Glutamatergic neuron (in vitro differentiated cells): ENCODE measurements at places on chromosomes 7 and 10. TPM values are rescaled to one million over a fixed set of nuclear protein-coding genes. Genes with fewer than 3 reads are reported as not detected.

Gene AKR1C8
- total RNA-seq: not detected

Gene THNSL1
- 2.9 TPM for total RNA-seq

Gene CPA4
- total RNA-seq: not detected

Gene CYP3A4
- not detected for total RNA-seq

Gene BAMBI
- 5.8 TPM for total RNA-seq

Gene GLUD1
- 73.1 TPM for total RNA-seq

- no peaks in the 10 kb centered on the region for H3K4me1 ChIP-seq
- no peak for DNase-seq
- no peak overlapping the region for H3K27ac ChIP-seq
- H3K27me3 ChIP-seq: no peaks in the 10 kb centered on the region
Measured at GRCh38 chr7:66641526-66641871, 12.8 kb downstream of the KCTD7 start.

DNA sequence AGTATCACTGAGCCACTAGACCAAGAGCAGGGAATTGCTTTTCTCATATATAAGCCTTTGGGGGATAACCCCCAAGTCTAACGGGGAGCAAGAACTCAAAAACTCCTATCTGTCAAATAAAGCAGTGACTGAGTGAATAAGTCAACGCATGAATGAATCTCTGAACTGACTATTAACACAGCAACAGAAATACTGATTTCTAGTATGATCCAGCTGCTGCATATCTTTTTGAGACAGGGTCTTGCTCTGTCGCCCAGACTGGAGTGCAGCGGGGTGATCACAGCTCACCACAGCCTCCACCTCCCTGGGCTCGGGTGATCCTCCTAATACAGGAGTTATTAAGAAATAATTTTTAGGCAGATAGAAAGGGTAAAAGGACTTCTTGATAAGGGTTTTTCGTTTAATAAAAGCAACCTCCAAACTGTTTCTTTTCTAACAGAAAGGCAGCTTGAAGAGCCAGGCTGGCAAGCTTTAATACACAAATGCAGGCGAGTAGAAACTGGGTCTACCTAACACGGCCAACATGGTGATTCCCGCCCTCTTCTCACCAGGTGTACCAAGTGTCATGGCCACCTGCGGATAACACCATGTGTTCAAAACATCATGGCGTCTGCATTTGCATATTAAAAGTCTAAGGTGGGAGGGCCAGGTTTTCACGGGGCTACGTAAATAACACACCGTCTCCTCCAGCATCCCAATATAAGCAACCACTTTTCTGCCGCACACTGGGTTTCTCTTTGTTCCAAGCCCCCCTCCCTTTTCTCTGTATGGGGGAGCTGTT, 631.9 kb downstream of the PARD3 start:
- no peak overlapping the region for H3K4me3 ChIP-seq
- H3K27ac ChIP-seq: no peak overlapping the region
- H3K27me3 ChIP-seq: peaks cover 2% of the 10 kb centered on the region
- peaks cover 29% of the 10 kb centered on the region for H3K4me1 ChIP-seq
- no peaks in the 10 kb centered on the region for H3K36me3 ChIP-seq

DNA sequence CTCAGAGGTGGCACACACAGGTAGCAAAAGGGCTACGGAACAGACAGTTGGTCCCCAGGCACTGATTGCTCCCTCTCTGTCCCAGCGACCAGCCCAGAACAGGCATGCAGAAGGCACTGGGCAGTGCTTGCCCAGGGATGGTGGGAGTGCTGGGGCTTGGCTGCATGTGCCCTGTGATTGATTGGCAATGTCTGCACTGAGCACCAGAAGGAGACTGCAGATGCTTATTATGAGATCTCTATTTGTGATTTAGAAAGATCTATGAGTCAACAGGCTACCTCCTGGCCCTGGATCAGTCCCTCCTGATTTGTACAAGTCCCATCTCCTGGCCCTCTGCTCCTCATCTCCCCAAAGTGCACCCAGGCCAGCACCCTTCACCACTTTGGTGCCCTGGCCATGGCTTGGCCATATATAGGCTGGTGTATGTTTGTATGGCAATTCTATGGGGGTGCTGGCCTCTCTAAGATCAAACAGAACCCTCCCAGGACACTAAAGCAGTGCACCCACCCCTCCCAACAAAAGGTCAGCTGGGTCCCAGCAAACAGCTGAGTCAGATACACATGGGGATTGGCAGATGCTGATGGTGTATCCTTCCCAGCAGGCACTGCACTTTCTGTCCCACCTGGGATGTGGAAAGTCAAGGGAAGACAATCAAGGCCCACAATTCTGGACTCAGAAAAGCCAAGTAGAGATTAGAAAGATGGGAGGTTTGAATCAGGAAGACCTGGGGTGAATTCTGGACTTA, 30.9 kb downstream of the CAMK2B start:
- no peak overlapping the region for H3K27ac ChIP-seq
- peaks cover 3% of the 10 kb centered on the region for H3K27me3 ChIP-seq
- H3K4me1 ChIP-seq: peaks cover 34% of the 10 kb centered on the region
- H3K36me3 ChIP-seq: peaks cover 7% of the 10 kb centered on the region

DNA sequence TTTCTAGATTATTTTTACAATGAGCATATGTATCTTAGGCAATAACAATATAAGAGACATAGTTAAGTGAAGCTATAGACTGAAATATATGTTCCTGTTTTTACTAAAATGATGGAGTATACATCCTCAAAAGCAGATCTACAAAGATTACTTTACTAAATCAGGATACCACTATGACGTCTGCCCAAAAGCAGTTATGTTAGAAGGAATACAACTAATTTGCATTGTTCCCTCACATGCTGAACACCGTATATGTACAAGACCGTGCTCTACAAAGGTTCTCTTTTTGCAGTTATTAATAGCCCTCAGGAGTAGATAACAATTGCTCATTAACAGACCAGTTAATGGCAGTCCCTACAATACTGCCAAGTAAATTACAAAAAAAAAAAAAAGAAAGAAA, 137.5 kb downstream of the CD36 start:
- H3K27me3 ChIP-seq: no peaks in the 10 kb centered on the region
- DNase-seq: no peak
- H3K4me3 ChIP-seq: no peak overlapping the region
- H3K36me3 ChIP-seq: no peaks in the 10 kb centered on the region
- peaks cover 17% of the 10 kb centered on the region for H3K4me1 ChIP-seq

GRCh38 chr10:26621889-26622711, 75.4 kb upstream of the PDSS1 start:
- H3K27ac ChIP-seq: no peak overlapping the region
- no peaks in the 10 kb centered on the region for H3K36me3 ChIP-seq
- peak; percentile 63 for DNase-seq
- H3K4me3 ChIP-seq: peak overlapping the region; percentile 74
- H3K27me3 ChIP-seq: peaks cover 5% of the 10 kb centered on the region

GRCh38 chr10:121062115-121062514, 211.0 kb downstream of the WDR11 start:
- DNase-seq: no peak
- H3K4me3 ChIP-seq: no peak overlapping the region
- no peak overlapping the region for H3K27ac ChIP-seq
- H3K4me1 ChIP-seq: no peaks in the 10 kb centered on the region

DNA sequence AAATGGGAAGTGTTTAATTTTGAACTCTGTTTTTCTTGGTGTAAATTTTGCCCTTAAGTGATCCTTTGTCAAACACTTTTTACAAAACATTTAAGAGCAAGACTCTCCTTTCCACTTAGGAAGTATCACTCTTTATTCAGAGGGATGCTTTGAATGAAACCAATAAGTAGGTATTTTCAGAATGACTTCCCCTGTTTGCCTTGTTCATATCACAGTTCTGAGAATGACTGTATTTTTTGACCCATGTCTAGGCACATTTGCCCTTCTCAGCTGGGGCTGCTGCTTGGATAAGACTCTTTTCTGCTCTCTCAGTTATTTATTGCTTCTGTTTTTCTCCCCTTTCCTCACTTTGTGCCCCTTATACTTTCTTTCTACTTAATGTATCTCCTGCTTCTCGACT, 98.2 kb downstream of the CCNY start:
- no peak overlapping the region for H3K4me3 ChIP-seq
- peaks cover 39% of the 10 kb centered on the region for H3K4me1 ChIP-seq
- DNase-seq: no peak
- peaks cover 2% of the 10 kb centered on the region for H3K27me3 ChIP-seq

- H3K4me3 ChIP-seq: peak overlapping the region; percentile 75
- no peaks in the 10 kb centered on the region for H3K36me3 ChIP-seq
- H3K27ac ChIP-seq: no peak overlapping the region
- H3K4me1 ChIP-seq: peaks cover 10% of the 10 kb centered on the region
- no peak for DNase-seq
Measured at GRCh38 chr7:100017300-100017699, 1.9 kb downstream of the ZKSCAN1 start.

DNA sequence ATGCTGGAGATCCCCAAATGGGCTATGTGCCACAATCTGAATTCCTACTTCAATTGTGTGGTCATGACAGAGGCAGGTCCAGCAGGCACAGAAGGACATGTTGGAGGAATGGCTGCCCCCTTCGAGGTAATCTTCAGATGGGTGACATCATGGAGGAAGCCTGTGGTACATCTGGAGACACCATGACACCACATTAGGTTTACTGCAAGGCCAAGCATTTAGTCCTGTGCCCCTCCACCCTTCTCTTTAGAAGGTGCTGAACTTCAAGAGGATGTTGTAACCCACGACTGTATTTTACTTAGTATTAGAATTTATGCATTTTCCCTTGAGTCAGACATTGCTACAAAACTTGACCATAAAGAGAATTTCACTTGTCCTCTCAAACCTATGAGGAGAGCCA, 75.1 kb upstream of the DDC start:
- peaks cover 3% of the 10 kb centered on the region for H3K27me3 ChIP-seq
- peaks cover 11% of the 10 kb centered on the region for H3K36me3 ChIP-seq
- no peak overlapping the region for H3K4me3 ChIP-seq
- peaks cover 11% of the 10 kb centered on the region for H3K4me1 ChIP-seq

DNA sequence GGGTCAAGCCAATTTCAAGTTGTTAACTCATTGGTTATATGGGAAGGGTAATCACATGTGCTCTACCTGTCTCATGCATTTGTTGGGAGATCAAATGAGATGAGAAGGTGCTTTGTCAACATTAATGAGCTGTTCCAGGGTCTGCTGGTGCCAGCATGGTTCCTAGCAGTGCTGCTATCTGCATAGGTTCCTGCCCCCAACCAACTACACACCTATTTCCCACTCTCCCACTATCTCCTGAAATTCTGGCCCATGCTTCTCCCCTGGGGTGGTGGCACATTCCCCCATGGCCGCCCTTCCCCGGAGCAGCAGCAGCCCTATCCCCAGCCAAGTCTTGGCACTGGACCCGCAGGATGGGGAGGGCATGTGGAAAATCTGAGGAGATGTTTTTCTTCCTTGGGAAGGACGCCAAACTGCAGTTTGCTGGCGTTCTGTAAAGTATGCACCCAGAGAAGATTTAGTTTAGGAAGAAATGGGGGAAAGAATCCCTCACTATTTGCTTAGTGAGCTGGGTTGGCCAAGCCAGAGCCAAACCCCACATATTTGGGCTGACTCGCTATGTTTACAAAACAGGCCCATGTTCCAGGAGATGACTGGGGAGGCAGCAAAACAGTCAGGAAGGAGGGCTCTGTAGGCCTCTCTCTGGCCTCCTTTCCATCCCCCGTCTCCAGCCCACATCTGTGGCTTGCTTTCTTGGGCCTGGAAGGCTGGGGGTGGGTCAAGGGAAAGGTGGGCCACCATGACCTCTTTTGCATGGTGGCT, 42.5 kb downstream of the PPP1R3C start:
- peaks cover 59% of the 10 kb centered on the region for H3K4me1 ChIP-seq
- H3K4me3 ChIP-seq: no peak overlapping the region
- no peak for DNase-seq
- H3K27me3 ChIP-seq: peaks cover 10% of the 10 kb centered on the region
- H3K27ac ChIP-seq: peak overlapping the region; percentile 100
- no peaks in the 10 kb centered on the region for H3K36me3 ChIP-seq
